Choroid plexus epithelial cell (primary cell): ENCODE measurements at places on chromosomes 1 and 21.
A peak's percentile ranks its signal among the peaks of the same experiment; 100 is the strongest.

DNA sequence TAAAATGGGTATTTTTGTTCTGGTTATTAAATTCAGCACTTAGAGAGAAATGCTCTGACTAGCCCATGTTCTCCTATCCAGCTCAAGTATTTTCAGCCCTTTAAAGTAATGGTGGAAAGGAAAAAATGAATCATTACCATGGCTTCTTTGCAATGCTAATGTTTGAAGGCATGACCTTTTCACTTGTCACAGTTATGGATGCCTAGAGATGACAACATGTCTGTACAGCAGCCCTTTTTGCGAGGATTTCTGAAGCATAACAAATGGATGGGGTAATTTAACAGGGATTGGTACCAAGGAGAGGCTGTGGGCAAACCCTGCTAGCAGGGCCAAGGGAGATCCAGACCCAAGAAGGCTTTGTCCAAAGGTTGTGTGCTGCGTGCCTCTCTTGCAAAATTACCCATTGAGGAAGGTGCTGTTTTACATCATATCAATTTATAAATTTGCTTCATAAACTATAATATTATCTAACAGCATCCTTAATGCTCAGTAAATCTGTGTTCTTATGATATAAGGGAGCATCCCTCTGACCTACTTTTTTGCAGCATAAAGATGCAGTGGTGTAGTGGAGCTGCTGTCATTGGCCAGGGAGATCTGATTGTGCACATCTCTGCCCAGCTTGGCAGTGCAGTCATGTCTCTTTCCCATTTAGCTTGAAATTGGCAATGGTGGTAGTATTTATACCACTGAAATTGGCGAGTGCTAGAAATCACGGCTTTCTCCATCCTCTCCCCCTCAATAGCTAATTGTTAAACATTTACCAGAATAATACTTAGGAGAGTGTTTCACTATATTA is 327.1 kb downstream of the PCP4 start:
- no peak for DNase-seq

DNA sequence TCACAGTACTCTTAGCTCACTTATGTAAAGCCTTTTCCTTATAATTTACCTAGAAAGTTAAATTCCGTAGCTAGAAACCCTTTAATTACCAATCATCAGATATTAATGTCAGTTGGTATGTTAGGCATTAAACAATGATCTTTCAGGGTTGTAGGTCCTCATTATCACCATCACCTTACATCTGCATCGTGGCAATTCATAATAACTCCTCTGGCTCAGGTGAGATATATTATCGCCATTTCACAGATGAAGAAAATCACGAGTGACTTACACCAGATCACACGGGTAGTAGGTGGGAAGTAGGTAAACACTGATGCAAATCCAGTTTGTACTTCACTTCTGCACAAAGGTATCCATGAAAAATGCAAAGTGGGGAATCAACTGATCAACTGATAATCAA is 639 bp downstream of the NUP133 start:
- DNase-seq, result no peak

DNA sequence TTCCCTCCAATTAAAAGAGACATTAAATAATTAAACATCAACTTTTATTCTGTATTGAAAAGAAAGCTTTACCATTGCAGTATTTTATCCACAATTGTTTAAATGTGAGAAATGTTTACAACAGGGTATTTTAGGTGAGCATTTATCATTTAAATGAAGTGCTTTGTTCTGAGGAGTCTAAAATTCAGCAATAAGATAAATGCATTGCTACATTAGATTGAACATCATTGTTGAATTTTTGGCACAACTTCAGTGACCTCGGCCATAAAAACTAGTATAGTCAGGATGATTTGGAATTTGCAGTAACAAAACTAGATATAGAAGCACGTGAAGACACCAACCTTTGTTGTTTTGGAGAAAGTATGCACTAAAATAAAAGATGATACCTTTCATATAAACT is 692.9 kb downstream of the USP25 start:
- DNase-seq, result no peak

DNA sequence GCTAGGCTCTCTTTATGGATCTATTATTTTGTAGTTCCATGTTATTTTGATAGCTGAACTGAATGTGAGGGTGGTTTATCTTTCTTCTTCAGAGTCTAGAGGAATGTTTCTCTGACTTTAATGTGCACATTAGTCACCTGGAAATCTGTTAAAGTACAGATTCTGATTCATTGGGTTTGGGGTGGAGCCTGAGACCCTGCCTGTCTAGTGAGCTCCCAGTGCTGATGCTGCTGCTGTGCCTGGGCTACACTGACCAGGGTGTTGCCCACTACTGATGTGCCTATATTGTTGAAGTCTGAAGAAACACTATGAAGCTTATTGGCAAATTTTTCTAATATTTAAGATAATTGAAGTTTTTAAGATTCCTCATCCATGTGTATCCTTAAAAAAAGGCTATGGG is 35.9 kb downstream of the CD46 start:
- DNase-seq, result peak; percentile 21

GRCh38 chr1:201051399-201051798 is 27.9 kb upstream of the KIF21B start:
- DNase-seq, result no peak

DNA sequence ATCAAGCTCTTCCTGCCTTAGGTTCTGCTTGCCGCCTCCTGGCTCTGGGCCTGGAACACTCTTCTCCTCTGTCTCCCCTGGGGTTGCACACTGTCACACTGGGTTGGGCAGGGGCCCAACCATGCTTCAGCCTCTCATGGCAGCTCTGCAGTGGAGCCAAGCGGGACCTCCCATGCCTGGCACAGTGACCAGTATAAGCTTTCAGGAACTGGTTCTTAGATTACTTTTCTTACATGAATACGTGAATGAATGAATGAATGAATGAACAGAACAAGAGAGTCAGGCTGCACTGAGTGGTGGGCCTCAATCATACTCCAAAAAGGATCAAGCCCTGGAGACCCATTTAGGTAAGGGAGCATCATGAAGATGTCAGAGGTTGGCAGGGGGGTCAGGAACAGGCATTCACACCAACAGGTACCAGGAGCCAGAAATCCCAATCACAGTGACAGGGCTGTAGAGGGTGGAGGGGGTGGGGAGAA is 30.8 kb upstream of the TMEM125 start:
- no peak for DNase-seq

DNA sequence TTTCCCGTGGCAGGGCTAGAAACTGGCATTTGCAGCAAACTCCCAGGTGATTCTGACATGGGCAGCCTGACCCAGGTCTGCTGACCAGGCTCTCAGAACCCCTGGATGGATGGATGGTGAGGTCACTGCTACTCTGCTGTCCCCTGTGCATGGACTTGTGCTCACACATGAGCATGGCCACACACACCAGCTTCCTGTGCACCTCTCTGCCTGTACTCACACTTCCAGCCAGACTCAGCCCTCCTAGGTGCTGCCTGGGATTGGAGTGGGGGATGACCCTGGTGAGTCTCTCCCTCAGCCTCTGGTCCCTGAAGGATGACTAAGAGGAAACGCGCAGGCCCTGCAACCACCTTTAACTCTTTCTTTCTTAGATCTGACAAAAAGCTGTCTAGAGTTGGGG is 361.1 kb downstream of the HHAT start:
- no peak for DNase-seq

- DNase-seq, result peak; percentile 34
Measured at GRCh38 chr1:40477678-40478053, 576 bp downstream of the ZFP69 start.

- no peak for DNase-seq
Measured at GRCh38 chr1:64121766-64122385, 81.5 kb upstream of the UBE2U start.
